Activated T-helper 1 cell treated with anti-CD3 and anti-CD28 coated beads, Interleukin-2, amount 50 U/mL, for 16 hours (primary cell): ENCODE measurements at places on chromosomes 3 and 15.

DNA sequence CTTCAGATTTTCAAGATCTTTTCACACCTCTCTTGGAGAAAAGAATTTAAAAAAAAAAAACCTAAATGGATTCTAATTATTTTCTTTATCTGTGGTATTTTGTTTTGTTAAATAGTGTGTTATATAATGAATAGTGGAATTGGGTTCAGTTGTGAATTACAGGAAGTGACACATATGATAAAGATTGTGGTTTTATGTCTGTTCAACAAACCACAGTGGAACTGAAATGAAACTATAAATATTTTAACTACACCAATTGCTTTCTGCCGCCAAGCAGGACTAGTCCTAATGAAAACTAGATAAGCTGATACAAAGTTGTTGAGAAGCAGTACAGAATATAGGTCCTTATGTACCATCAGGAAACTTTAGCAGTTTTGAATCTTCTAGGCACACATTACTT, 121.6 kb downstream of the UBE2E2 start:
- no peak for DNase-seq

GRCh38 chr3:45596290-45596791, 1.8 kb downstream of the LIMD1 start:
- no peak for DNase-seq

DNA sequence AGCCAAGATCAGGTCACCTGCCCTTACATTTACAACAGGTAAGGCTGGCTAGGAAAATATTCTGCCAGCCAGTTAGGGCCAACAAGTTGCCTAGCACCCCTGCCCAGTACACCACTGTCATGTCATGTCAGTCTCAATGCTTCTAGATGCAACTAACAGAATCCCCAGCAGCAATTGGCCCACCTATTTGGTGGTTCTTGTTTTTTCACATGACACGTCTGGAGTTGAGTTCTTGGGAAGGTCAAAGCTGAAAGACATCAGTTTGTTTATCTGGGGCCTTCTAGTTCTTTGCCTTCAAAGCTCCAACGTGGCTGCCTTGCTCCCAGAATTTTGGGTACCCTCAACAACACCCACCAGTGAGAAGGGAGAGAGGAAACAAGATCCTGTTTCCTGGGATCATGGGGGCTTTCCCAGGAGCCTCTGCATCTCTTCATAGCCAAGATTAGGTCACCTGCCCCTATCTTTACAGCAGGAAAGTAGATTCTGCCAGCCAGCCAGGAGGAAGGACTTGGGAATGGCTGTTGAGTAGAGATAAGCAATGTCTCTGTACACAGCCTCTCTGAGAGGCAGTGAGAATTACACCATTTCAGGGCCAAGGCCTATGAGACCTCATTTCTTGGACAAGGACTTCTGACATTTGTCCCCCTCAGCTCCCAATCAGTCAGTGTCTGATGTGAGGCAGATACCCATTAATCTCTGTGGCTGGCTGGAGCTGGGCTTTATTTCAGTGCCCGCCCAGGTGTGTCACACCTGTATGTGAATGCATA, 8.6 kb downstream of the GPX1 start:
- DNase-seq = no peak

- no peak for DNase-seq
Observed at GRCh38 chr3:66416556-66417304, 84.1 kb downstream of the LRIG1 start.

GRCh38 chr3:104941785-104942184, 424.9 kb upstream of the ALCAM start:
- DNase-seq = no peak

DNA sequence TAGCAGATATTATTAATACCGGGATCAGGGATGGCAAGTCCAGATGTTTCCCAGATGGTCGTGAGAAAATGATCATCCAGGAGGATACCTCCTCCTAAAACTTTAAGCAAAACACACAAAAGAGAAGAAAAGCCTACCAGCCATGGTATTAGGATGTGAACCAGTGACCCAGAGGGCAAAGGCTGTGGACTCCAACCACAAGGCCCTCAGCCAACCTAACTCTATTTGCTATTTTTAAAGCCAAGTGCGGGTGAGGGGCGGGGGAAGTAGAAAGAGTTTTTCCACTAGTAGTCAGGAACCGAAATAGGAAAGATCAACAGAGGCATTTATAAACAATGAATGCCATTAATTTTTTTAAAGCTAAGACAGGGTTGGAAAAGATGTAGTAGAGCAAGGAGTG, 77.4 kb downstream of the STAC start:
- no peak for DNase-seq

- no peak for DNase-seq
Observed at GRCh38 chr3:51813539-51813938, 34.5 kb upstream of the IQCF6 start.

DNA sequence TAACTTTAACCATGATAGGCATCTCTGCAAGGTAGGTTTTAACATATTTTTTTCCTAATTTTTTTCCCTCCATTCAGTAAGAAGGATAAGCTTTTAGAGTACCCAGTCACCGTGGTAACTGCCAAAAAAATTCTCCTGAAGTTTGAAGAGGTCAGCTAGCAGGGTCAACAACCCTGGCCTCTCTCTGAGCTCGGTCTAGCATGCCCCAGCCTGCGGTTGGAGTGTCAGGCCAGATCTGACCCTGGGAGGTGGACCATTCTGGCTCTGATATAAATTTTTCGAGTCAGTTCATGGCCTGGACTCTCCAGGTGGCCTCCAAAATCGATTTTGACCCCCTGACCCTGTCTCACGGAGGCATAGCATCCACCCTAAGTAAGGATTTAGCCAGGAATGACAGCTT, 29.7 kb downstream of the SOX2 start:
- no peak for DNase-seq

- no peak for DNase-seq
Observed at GRCh38 chr3:194852831-194853508, 167.3 kb downstream of the FAM43A start.

- DNase-seq = no peak
Observed at GRCh38 chr15:96261575-96262034, 68.9 kb upstream of the NR2F2 start.

- DNase-seq = no peak
Observed at GRCh38 chr3:114089675-114090074, 33.1 kb downstream of the QTRT2 start.

GRCh38 chr15:91867581-91868026, 14.1 kb downstream of the SLCO3A1 start:
- no peak for DNase-seq

DNA sequence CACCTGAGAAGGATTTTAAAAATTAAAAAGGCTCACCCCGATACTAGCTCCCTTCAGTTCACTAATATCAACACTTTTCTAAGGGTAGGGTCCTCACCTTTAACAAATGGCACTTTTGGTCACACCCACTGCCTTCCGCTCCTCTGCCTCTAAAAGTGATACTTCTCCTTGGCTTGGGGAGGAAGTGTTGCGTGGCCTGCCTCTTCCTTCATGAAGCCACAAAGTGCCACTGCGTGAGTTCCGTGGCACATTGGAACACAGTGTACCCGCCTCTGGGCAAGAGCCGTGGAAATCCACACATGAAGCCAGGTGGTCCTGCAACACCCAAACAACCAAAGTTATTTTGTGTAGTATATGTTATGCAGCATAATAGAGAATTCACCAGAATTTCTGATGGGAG, 3.9 kb downstream of the B4GALT4 start:
- no peak for DNase-seq
